ENCODE measurements at places on chromosomes 2 and 18.

DNA sequence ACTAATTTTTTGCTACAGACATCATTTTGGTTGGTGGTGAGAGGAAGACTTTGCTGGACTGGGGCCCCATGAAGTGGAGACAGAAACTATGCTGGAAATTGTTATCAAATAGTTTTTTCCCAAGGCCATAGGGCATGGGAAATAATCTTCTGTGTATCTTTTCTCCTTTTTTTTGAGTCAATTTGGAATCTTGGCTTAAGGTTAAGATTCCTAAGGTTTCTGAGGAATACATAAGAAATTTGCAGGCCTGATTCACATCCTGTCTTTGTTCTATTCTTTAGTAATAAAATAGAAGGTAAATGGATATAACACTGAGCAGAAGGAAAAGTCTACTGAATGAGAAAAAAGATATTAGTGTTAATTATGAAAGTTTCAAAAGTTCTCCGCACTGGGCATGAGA lies 16.6 kb downstream of the SMC6 start:
- DNase-seq = no peak

- DNase-seq = no peak
Measured at GRCh38 chr2:14297906-14298305, 334.6 kb upstream of the LRATD1 start.

GRCh38 chr2:54494087-54494486 lies 38.0 kb downstream of the SPTBN1 start:
- DNase-seq = no peak

GRCh38 chr18:72674710-72675109 lies 130.6 kb upstream of the CBLN2 start:
- no peak for DNase-seq

GRCh38 chr18:67243799-67244587 lies 272.5 kb downstream of the DSEL start:
- no peak for DNase-seq

GRCh38 chr2:15782009-15782751 lies 158.2 kb upstream of the MYCN start:
- no peak for DNase-seq

GRCh38 chr2:163767097-163767496 lies 31.3 kb upstream of the FIGN start:
- DNase-seq = no peak

- no peak for DNase-seq
Measured at GRCh38 chr2:235908826-235909225, 259.4 kb downstream of the GBX2 start.

- peak; percentile 16 for DNase-seq
Measured at GRCh38 chr2:202376460-202377206, 506 bp downstream of the BMPR2 start.

DNA sequence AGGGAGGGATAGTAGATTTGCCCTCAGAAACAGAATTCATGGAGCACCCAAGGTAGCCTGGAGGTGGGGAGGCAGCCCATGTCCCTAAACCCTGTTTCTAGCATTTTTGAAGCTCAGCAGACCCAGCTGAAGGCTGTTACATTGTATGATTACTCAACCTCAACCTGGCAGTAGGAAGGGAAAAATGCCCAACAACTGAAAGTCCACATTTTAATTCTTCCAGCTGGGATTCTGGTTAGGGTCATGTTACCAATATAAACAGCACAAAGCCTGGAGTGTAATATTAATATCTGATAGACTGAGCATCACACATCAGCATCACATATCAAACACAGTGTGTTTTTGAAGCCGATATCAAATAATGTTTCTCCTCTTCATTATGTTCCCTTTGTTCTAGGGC lies 437.0 kb downstream of the HRH4 start:
- DNase-seq = no peak

DNA sequence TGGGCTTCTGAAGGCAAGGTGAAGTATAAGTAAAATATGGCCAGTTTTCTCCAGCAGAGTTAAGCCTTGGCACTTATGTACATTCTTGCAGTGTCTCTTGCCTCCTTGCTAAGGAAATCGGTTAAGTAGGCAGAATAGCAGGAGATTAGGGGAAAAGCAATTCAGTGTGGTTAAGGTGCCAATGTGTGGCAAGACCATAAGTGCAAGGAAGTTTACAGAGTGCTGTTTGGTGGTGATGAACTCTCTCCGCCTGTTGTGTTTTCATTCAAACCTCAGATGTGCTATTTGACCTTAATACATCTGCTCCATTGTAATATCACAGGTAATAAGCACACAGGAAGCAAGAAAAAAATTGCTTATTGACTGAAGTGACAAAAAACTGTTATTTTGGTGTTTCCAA lies 156.1 kb downstream of the MGAT5 start:
- no peak for DNase-seq

- no peak for DNase-seq
Measured at GRCh38 chr2:102520009-102520408, 47.0 kb downstream of the SLC9A4 start.

DNA sequence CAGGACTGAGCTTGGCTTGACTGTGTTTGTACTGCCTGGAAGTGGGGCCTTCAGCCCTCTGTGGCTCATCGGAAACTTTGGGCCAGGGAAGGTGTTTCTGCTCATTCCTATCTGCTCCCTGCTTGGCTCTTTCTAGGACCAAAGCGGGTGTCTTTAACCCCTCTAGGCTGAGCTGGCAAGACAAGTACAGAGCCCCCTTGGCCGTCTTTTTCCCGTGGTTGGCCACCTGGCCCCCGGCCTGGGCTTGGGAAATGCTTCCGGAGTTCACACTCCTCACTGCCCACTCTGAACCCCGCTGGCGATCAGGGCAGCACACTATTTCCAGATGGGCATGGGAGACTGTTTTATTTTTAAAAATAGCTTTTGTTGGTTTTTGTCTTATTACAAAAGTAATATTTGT lies 243.0 kb downstream of the DYSF start:
- no peak for DNase-seq

DNA sequence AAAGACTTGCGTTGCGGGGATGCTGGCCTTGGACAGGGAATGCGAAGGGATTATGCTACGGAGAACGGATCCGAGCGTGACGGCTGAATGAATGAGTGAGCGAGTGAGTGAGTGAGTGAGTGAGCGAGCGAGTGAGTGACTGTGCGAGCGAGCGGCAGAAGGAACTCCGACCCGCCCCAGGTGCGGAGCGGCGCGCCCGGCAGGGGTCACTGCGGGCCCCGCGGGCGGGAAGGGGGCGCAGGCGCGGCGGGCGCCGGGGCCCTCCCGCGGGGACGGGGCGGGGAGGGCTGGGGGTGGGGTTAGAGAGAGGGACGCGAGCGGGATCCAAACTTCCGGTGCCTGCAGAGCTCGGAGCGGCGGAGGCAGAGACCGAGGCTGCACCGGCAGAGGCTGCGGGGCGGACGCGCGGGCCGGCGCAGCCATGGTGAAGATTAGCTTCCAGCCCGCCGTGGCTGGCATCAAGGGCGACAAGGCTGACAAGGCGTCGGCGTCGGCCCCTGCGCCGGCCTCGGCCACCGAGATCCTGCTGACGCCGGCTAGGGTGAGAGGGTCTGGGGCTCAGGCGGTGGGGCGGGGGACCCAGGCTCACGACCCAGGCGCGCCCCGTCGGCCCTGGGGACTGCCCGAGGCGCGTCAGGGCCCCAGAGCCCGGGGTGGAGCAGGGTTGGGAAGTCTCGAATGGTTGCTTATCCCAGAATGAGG lies at the start of gene ITM2C:
Gene ITM2C, plus strand, starts transcription at position 338 of the 702 bp plus-strand sequence. Its CDS starts 84 bp downstream, at position 422.
- DNase-seq = peak; percentile 68

- DNase-seq = no peak
Measured at GRCh38 chr2:557635-558301, 119.4 kb downstream of the TMEM18 start.

GRCh38 chr2:233051241-233052149 lies 8.6 kb upstream of the INPP5D start:
- DNase-seq = no peak

DNA sequence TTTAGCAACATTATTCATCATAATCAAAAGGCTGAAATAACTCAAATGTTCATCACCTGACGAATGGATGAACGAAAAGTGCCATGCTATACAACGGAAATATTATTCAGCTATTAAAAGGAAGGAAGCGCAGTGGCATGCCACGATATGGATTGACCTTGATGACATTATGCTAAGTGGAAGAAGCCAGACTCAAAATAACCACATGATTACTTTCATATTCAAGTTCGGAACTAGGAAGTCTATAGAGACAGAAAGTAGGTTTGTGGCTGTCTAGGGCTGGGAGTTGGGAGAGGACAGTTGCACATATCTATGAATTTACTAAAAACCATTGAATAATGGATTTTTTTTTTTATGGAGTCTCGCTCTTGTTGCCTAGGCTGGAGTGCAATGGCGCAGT lies 13.4 kb upstream of the PDIA6 start:
- DNase-seq = no peak

GRCh38 chr2:191892391-191892790 lies 45.5 kb upstream of the CAVIN2 start:
- DNase-seq = no peak

- DNase-seq = no peak
Measured at GRCh38 chr2:239868556-239869181, 156.5 kb downstream of the NDUFA10 start.

DNA sequence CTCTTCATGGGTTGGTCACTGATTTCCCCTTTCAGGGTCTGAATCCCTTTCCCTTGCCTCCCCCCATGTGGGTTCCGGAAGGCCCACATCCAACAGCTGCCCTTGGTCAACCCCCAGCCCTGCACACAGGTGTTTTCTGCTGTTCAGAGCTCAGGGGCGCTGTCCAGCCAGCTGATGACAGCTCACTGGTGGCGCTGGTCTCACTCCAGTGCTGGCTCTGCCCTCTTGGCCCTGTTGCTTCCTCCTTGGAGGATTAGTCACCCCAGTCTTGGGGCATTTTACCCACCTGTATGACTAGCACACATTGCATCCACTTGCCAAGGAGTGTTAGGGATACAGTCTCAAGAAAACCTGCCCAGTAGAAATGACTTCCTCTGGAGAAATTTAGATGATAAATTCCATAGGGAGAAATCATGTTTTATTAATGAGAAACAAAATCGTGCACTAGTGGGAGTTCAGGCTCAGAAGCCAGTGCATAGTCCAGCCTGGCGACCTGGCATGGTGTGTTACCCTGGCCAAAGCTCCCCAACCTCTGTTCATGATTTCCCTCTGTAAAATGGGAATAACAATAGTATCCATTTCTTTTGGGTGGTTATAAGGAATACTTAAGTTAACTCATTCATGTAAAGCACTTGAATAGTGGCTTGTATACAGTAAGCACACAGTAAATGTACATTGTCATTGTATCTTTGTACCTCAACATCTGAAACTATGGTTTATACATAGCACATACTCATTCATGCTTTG lies 21.6 kb downstream of the CRIM1 start:
- DNase-seq = no peak
